Stimulated activated CD8-positive, alpha-beta memory T cell treated with anti-CD3 and anti-CD28 coated beads, Interleukin-12 subunit alpha, Interleukin-12 subunit beta, amount 100 ng/mL, for 1 hour (primary cell): ENCODE measurements at places on chromosomes 4 and X.

DNA sequence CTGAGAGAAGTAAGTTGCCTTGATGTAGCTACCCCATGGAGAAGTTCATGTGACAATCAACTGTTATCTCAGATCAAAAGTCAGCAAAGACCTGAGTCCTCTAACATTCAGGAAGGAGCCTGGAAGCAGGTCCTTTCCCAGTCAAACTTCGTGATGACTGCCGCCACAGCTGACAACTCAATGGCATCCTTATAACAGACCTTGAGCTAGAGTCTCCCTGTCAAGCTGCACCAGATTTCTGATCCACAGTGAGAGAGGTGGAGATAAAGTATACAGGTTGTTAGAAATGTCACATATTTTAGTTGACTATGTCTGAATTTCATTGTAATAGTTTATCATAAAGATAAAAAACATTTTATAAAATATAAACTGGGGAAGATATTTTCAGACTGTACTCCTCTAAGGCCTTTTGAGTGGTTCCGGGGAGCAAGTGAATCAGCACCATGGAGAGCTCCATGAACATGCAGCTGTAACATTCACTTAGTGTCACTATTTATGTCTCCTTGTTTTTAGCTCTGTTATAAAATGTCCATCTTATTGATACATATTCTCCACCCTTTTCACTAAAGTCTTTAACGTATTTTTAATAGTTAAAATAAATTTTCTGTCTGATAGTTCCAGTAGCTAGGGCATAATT is 1653.5 kb upstream of the AGA start:
- DNase-seq: no peak

DNA sequence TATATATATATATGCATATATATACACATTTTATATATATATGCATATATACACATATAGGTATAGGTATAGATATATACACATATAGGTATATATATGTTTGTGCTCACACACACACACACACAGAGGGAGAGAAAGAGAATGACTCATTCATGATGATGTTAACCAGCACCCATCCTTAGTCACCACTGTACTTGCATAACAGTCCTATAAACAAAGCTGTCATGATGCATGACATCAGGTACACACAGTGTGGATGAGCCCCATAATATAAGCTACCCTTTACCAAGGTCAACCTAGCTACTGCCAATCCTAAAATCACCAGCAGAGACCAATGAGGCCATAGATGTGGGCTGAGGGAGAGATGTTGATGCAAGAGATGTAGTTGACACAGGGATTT is 1408.0 kb downstream of the RAPGEF2 start:
- no peak for DNase-seq

GRCh38 chr4:107712236-107712635 is 7.8 kb downstream of the PAPSS1 start:
- no peak for DNase-seq

- no peak for DNase-seq
Observed at GRCh38 chr4:95758001-95758400, 81.9 kb upstream of the PDHA2 start.

- no peak for DNase-seq
Observed at GRCh38 chrX:9953396-9953795, 13.8 kb upstream of the CLDN34 start.

DNA sequence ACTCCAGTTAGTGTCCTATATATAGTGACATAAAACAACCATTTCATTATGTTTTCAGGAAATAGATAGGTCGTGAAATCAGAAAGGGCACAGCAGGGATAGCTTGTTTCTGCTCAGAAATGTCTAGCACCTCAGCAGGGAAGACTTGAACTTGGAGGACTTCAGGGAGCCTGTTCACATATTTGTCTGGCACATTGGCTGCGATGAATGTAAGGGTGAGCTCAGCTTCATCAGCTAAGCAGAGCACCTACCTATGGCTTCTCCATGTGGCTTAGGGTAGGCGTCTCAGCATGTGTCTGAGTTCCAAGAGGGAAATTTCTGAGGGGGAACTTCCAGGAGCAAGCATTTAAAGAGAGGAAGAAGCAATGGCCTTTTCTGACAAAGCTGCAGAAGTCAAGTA is 126.2 kb downstream of the PCDH10 start:
- no peak for DNase-seq

DNA sequence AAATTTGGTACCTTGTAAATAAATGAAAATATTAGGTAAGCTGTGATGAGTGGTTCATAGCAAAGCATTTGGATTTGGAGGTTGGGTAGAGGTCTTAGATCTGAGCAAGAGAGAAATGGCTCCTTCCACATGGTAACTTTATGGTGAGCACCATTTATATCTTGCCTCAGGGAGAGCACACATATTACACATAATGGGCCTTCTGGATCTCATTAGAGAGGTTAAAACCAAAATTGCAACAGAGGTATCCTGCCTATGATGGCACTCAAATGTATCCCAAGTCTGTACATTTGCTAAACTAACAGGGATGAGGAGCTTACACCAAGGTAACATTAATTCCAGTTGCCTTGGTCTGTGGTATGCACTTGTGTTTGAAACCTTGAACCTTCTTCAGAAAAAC is 87.1 kb upstream of the PUDP start:
- DNase-seq: no peak

- DNase-seq: no peak
Observed at GRCh38 chr4:180280076-180280475, 1963.1 kb upstream of the TENM3 start.

GRCh38 chrX:26649534-26649933 is 433.6 kb downstream of the MAGEB5 start:
- DNase-seq: no peak

- no peak for DNase-seq
Observed at GRCh38 chr4:26687728-26688127, 103.8 kb downstream of the TBC1D19 start.

DNA sequence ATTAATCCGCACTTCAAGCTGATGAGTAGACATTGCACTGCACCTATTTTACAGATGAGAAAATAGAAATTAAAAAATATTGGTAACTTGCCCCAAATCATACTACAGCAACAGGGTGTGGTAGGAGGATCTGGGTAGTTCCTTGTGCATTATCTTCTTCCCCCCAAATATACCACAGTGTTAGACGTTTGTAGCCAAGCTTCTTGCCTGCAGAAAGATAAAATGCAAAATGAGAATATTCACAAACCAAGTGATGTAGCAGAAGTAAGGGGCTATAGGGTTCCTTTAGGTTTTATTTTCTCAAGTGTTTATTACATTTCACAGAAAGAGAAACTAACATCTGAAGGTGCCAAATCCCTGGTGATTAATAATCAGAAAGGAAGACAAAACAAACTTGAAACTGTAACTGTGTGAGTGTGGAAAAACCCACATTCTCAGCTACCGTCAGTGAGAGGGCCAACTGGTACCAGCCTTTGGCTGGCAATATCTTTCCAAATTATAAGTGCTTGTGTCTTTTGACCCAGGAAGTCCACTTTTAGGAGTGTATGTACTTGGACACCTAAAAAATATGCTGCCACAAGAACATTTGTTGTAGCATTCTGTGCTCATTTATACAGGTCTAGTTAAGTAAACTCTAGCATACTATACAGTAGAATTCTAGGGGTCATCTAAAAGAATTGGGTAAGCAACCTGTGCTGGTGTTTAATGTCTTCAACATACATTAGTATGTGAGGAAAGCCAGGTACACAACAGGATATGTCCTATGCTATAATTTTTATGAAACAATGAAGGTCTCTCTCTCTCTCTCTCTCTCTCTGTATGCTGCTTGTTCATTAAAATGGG is 6.7 kb upstream of the CD38 start:
- no peak for DNase-seq

- DNase-seq: no peak
Observed at GRCh38 chrX:133645256-133645655, 230.0 kb upstream of the GPC4 start.

DNA sequence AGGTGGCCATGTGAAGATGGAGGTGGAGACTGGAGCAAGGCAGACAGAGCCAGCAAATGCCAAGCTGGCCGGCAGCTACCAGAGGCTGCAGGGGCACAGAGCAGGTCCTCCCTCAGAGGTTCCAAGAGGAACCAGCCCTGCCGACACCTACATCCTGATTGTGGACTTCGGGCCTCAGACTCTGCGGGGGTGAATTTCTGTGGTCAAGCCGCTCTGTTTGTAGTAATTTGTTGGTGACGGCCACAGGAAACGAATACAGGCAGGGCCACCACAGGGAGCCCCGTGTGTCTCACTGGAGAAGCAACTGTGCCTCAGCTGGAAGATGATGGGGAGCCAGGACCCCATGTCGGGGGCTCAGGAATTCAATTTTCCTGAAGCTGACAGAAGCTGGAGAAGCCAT is 28.3 kb downstream of the ZFYVE28 start:
- DNase-seq: no peak

GRCh38 chr4:72557021-72557420 is 12.0 kb downstream of the ADAMTS3 start:
- DNase-seq: no peak
